ENCODE measurements at places on chromosomes 6 and 20.

DNA sequence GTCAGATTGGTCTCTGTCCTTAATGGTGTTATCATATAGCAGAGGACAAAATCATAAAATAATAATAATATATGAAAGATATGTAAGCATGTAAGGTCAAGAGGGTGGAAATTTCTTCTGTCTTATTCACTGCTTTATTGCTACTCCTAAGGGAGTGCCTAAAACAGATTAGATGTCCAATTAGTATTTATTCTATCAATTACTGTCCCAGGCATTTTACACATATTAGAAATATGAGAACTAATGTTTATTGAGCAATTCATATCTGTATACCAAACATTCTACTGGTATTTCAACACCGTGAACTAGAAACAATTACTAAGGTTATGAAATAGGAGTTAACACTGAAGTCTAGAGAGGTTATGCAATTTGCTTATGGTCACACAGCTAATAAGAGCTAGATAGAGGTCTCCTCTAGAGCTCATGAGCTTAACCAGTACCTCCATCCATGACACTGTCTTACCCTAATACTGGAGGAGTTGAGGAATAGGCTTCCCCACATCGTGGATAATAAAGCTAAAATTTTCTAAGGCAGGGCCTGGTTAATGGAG is 302.3 kb downstream of the PLCB1 start:
- DNase-seq: no peak

- no peak for DNase-seq
Observed at GRCh38 chr6:96749891-96750290, 87.4 kb downstream of the GPR63 start.

DNA sequence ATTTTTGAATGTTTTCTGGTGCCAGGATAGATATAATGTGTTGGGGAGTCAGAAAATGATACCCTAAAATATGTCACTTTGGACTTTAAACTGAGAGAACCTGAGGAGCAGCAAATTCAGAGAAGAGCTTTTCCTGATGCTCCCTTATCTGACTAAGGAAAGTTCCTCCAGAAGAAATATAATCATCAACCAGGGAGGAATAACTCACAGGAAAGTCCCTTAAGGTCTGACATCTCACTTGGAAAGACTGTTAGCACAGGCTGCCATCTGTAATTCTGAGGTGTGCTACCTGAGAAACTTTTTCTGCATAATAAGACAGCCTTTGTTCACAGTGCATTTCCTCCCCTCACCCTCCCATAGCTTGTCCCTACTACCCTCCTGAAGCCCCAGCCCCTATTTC is 218.6 kb downstream of the SYNE1 start:
- DNase-seq: no peak

- peak; percentile 39 for DNase-seq
Observed at GRCh38 chr6:152271776-152272464, 365.2 kb downstream of the SYNE1 start.

DNA sequence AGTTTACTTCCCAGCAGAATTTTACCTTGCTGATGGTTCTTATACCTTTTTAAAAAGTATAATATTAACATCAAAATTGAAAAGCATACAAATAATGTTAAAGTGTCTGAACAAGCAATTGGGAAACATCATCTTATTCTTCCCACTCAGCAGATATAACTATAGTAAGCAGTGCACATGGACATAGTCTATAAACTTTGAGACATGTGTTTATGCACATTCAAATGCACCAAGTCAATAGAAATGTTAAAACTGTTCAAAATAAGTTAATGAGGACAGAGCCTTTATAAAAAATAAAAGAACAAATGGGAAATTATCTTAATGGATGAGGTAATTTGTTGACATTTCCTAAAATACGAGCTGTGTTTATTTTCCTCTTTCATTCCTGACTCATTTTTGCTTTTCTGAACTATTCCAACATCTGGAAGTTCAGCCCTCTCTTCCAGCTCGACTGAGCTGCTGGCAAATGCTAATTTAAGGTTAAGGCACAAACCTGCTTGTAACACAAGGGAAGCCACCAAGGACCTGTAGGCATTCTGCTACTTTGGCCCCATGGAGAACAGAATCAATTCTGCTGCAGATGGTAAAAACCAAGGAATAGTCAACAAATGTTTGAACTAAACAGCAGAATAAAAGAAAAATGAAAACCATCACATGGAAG is 110.3 kb upstream of the MAP3K4 start:
- no peak for DNase-seq

DNA sequence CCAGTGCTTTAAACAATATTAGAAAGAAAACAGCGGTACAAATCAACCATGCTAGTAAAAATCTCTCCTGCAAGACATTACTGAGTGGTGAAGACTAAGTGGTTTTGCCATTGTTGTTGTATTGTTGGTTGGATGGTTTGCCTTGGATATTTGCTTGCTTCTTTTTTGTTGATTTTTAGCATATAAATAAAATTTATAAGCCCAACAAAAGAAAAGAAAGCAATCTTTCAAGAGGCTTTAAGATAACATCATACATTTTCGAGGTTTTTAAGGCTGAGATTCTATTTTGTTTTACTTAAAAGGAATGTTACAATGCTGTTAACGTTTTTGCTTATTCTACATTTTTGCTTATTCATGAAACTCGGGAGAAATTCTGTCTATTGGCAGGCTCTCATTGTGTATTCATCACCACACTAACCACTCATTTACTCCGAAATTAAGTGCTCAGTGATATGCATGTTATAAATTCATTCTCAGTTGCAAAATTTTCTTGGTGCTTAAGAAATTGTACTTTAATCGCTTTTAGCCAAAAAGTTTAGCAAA is 139.1 kb downstream of the LAMA2 start:
- DNase-seq: no peak

DNA sequence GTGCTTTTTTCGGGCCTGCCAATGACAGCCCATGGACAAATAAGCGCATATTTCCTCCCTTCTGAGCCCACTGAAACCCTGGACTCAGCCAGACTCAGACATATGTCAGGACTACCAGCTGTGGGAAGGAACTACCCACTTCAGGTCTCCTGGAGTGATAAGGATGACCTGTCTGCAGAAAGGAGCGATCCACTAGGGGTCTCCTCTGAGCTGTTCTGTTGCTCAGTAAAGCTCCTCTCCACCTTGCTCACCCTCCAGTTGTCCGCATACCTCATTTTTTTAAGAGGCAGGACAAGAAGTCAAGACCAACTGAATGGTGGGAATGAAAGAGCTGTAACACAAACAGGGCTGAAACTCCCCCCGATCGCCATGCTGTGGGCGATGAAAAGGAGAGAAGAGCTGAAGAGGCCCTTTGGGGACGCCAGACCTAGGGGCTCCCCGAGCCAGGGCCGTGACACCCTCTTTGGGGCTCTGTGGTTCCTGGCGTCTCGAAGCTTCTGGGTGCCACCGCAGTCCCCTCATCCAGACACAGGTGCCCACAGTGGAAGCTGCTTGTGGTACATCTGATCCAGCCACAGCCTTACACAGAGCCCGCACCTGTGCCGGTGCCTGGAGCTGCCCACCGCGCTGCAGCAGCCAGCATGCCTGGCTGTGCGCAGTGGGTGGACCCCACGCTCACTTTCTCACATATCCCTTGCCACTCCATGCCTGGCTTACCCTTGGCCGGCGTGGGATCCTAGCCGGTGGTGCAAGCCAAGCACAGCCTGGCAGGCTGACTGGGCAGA is 68.8 kb downstream of the EYS start:
- DNase-seq: no peak

- DNase-seq: no peak
Observed at GRCh38 chr6:87473419-87473903, 687 bp downstream of the SLC35A1 start.

DNA sequence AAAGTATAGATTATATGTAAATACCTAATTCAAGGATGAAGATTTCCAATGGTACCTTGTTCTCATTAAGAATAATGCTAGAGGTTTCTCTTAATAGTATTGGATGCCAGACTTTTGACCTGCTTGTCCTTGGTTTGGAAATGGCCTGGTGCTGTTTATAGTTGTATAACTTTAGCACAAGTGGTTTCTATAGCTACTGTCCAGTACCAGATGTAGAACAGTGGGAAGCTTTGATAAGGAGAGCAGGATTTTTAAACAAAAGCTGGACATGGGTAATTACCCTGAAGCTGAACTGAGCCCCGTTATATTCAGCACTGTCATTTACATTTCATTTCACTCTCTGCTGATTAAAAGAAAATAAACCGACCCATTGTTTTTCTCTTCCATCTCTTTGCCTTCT is 43.7 kb downstream of the TRMT11 start:
- no peak for DNase-seq

GRCh38 chr20:46559685-46560440 is 9.4 kb upstream of the OCSTAMP start:
- DNase-seq: no peak

GRCh38 chr6:22102671-22103070 is 194.2 kb downstream of the PRL start:
- no peak for DNase-seq

GRCh38 chr6:49462599-49462926 is 490 bp downstream of the MMUT start:
- DNase-seq: no peak

GRCh38 chr20:45450097-45450818 is 19.3 kb upstream of the WFDC2 start:
- DNase-seq: no peak

GRCh38 chr20:57801581-57801980 is 91.8 kb upstream of the PMEPA1 start:
- no peak for DNase-seq

- no peak for DNase-seq
Observed at GRCh38 chr6:45052325-45052724, 275.8 kb upstream of the RUNX2 start.

GRCh38 chr6:7827142-7827541 is 83.4 kb downstream of the TXNDC5 start:
- no peak for DNase-seq

- DNase-seq: no peak
Observed at GRCh38 chr20:12775041-12775440, 233.7 kb upstream of the SPTLC3 start.

DNA sequence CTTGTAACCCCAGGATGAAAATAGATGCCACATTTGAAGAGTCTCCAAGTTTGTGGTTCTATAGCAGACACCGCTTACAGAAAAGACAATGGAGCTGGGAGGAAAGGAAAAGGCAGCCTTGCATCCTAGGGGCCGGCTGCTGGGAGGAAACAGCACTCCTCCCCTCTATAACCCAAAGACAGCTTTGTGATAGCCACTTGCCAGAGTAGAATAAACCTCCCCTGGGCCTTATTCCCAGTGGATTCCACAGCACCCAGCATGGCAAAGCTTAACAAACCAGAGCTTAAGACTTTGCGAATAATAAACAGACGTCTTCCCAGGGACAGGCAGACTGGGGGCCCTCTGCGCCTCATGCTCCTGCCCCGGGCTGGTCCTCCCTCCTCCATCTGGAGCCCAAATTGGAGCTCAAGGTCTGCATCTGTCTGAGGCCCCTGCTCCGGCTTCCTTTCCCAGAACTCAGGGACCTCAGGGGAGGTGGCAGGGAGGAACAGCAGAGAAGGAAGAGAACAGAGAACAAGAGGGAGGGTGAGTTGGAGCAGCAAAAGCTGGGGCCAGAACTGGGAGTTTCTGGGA is 8.8 kb upstream of the TAF8 start:
- peak; percentile 74 for DNase-seq

DNA sequence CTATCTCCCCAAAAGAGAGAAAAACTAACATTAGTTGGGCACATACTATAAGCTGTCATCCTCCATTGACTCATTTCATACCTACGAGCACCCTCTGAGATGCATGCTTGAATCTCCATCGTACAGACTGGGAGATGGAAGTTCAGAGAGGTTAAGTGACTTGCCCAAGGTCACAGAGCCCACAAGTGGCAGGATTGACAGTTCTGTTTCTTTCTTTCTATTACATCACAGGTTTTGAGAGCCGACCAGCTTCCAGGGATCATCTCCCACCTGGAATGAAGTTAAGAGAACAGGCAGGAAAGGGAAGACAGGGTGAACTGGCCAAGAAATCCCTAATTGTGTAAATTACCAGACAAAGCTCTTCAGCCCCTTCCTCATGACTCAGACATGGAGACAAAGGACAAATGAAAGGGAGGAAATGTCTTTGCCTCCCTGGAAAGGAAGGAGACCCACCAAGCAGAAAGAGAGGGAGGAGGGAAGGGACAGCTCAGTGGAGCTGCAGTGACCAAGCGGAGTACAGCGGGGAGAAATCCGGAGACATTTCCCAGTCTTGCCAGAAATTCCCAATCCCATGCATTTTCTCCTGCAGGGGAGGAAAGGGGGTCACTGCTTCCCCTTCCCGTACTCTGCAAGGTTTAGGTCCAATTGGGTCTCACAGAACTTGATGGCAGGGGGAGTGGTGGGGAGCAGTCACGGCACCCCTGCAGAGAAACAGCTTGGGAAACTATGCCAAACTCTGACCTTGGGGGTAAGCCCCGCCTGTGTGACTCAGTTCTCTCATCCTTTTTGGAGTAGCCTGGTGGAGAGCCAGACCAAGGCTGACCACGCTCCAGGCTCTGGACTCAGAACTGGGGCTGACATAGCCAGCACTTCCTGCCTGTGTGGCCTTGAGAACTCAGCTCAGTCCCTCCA is 154.3 kb downstream of the ANKRD60 start:
- DNase-seq: no peak

DNA sequence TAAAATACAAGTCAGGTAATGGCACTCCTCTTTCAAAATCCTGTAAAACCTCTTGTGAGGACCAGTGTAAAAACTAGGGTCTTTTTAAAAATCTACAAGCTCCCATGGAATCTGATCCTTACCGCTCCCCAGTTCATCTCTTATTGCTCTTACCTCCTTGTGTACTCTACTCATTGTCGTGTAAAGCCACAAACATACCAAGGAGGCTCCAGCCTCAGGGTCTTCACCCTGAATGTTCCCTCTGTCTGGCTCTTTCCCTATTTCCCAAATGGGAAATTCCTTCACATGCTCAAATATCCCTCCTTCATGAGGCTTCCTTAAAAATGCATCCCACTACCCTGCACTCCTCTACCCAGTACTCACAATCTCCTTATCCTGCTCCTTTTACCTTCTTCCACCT is 67.1 kb downstream of the TASP1 start:
- DNase-seq: no peak

DNA sequence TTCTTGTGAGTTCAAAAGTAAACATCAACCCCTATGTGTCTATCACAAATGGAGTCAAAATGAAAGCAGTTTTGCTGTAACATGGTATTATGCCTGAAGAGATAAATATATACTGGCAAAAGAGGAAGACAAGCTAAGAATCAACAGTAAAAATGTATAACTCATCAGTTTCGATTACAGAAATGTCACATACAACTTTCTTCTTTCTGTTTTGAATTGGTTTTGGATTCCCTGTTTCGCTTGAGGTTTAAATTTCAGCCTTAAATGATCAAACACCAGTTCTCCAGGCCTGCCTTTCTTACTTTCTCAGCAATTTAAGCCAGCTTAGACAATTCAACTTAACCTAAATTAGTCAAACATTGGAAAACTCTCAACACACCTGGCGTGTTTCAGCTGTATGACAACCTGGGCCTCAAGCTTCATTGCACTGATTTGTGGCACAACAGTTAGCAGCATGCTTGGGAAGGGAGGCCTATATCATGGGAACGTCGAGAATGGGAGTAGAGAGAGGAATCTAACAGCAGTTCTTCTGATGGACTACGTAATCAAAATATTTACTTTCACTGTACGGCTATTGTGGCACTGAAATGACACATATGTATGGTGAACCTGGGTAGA is 51.9 kb upstream of the MARCKS start:
- peak; percentile 15 for DNase-seq

- DNase-seq: no peak
Observed at GRCh38 chr6:139050770-139051313, 22.3 kb downstream of the ABRACL start.
